ENCODE measurements at places on chromosomes 5 and 9.

DNA sequence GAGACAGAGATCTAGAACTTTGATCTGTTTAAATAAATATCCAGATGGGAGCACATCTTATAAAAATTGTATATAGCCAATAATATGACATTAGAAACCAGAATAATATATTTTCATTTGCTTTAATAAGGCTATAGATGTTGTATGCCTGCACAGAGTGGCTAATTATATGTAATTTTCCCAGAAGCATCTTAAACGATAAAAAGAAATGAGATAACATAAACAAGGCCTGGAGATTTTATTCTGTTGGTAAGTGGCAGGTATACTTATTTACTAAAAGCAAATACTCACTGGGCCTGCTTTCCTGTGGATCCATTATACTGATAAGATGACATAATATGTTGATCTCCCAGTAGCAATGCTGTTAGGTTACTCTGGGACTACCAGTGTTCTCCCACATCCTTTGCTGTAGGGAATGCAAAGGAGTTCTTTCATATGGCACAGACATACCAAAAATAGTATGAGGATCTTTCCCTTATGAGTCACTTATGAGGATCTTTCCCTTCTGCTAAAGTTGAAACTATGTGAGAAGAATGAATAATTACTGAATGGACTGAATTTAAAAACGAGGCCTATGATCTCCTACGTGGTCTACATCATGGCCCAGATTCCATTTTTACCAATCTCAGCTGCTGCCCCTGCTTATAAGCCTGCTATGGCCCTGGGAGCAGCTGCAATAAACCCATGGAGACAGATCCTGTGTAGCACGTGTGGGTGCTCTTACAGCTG lies 112.1 kb downstream of the NUDT12 start:
- no peak for DNase-seq

- no peak for DNase-seq
Observed at GRCh38 chr5:67149951-67150523, 46.6 kb downstream of the CD180 start.

DNA sequence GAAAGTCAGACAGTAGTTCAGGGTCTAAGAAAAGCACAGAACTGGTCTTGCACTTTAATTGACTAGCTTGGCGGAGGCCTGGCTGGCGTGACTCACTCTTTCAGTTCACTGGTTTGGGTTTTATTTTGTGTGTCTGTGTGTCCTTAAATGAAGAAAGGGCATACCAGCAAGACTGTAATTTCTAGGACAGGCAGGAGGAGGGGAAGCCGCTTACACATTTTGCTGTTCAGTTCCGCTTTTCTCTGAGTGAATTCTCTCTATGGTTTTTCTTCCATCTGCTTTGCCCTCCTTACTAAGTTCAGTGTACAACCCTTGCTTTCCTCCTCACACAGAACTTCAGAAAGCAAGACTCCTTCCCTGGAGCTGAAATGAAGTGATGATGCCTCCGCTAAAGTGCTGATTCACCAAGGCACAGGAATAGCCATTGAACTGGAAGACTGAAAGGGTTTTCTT lies 150.8 kb downstream of the MEF2C start:
- DNase-seq = no peak

GRCh38 chr9:101139082-101139481 lies 110.6 kb downstream of the PLPPR1 start:
- no peak for DNase-seq

DNA sequence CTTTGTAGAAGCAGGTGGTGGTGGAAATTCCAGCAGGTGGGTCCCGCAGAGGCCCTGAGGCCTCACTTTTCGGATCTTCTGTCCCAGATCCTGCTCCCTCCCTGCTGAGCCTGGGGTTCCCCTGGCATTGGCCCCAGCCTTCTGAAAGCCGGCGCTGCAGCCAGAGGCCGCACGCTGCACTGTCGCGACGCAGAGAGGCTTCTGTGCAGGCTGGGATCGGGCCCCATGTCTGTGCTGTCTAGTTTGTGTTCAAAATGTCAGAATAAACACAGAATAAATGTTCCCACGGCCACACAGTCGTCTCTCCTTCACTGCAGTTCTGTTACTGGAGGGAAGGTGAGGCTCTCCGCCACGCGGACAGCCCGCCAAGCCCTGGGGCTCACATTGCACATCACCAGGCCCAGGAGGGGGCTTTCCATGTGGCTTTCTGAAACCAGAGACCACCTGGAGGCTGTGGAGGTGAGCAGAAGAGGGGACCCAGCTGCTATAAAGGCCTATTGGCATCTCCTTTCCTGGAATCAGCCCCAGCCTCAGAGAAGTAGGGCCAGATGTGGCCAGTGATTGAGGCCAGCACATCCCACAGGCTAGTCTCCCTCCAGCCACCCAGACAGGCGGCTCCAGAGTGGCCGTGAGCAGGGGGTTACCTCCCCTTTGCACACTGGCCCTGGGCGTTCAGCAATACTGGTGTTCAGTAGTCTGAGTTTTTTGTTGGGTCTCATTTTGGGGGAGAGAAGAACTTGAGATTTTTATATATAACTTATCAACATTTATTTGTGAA lies 46.5 kb downstream of the USP20 start:
- DNase-seq = no peak

GRCh38 chr9:7984203-7984602 lies 184.6 kb upstream of the DMAC1 start:
- no peak for DNase-seq

DNA sequence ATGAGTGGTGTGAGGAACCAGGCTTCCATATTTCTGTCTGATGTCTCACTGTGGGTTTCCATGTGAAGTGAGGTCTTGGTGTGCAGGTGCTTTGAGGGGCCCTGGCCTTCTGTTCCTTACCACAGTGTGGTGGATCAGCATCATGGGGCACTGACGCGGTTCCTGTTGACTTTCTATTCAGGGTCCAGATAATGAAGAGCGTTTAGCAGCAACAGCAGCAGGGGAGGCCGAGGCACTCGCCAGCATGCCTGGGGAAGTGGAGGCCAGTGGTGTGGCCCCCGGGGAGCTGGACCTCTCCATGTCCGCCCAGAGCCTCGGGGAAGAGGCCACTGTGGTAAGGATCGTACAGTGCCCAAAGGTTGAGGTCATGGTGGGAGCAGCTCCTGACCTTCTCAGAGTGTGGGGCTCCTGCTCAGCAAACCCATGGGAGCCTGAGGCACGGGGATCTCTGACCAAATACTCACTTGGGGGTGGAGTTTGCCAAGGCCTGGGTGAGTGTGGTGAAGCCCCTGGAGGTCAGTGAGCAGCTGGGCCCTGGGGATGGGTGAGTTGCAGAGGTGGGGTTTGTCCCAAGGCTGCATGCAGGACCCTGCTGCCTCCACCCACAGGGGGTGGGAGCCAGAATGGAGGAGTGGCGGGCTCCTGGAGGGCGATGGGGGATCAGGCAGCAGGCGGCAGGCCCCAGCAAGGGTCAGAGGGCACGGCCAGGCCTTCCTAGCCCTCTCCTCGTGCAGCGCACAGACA lies 61.2 kb downstream of the COL15A1 start:
- no peak for DNase-seq

GRCh38 chr5:139394123-139394653 lies 716 bp downstream of the PROB1 start:
- no peak for DNase-seq

- no peak for DNase-seq
Observed at GRCh38 chr9:135360617-135361016, 119.0 kb upstream of the PPP1R26 start.

DNA sequence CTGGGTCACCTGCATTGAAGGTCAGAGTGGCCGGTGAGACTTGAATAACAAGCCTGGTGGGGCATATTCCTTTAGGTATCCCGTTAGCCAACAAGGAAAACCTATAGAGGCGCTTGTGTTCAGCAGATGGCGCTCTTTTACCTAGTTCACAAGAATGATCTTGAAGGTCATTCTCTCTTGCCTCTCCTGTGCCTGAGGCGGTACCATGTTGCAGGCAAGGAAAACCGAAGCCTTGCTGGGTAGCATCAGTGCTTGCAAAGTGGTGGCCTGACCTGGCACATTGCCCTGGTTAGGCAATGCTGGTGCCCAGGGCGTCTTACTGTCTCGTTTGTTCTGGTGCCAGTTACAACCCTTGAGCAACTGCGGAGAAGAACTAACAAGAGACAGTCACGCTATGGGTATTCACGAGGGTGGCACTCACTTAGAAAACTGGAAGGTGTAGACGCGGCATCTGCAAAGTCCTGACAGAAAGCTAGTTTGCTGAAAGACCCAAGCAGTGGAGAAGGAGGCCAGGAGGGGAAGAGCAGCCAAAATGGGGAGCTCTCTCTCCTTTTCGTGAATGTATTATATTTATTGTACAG lies 56.7 kb downstream of the AOPEP start:
- no peak for DNase-seq

DNA sequence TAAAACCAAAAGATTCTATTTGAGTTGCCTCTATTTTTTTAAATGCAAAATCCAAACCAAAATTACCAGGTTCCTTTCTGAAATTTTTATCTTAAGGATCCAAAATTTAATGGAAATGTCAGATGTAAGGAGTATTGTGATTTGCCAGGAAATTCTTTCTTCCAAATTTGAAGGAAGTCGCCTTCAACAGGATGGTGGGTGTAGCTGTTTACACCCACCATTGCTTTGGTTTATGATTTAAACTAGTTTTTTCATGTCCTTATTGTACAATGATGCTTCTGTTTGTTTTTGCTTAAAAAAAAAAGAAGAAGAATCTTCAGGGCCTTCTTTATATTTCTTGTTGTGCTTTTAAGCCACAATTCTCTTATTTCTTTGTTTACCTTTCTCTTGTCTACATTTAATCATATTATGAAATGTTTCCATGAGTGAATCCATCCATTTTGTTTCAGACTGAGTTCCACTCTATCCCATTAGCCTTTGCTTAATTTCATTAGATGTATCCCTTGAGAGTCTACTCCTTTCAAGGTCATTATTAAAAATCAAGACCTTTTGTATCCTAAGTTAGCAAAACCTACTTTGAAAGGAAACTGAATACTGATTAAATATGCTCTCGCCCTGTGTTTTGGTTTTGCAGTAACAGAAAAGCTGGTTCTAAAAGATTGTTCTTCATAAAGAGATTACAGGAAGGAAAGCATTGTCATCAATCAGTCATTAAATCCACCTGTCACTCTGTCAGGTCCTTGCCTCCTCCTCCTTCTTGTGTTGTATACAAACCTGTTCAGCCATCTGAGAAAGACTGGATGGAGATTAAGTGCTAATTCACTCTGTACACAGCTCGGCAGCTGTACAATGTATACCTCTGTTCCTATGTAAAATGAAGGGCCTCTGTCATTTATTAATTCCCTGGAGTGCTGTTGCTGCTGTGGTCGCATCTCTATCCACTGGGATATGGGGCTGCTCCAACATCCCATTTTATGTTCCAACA lies 45.5 kb upstream of the SLC2A8 start:
- peak; percentile 32 for DNase-seq

GRCh38 chr5:68067976-68068603 lies 147.5 kb upstream of the PIK3R1 start:
- no peak for DNase-seq
